ENCODE measurements at places on chromosomes 11 and 22.

- no peak for DNase-seq
Measured at GRCh38 chr11:130078080-130078479, 8.4 kb downstream of the APLP2 start.

GRCh38 chr11:112162761-112163546 is 940 bp downstream of the IL18 start:
- DNase-seq = no peak

DNA sequence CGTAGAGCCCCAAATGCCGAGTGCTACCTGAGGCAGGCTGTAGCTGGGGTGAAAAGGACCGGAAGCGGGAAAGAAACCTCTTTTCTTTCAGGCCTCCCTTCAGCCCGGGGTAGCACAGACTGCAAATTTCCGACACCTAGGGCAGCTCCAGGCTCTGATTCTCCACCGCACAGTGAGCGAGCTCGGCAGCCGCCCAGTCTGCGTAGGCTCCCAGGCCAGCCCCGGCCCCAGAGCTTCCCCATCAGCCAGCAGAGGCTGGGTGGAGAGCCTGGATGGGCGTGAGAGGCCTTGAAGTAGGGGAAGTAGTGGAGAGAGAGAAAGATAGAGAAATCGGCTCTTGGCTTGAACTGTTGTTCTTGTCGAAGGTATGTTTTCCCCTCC is 9.3 kb upstream of the PAX6 start:
- no peak for DNase-seq

DNA sequence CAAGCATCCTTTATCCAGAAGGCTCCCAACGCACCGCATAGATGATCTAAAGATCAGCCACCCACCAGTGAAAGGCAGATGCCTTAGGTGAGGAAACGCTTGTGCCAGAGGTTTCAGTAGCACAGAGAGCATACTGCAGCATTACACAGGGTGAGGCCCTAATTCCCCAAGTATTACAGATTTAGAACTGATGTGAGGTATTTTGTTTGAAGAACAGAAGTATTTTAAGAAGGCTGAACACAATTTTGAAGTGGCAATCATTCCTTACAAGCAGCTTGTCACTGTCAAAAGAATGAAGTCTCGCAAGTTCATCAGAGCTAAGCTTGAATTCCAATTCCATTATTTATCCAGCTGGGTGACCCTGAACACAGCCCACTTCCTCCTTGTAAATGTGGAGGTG is 70.0 kb upstream of the FAT3 start:
- DNase-seq = no peak

DNA sequence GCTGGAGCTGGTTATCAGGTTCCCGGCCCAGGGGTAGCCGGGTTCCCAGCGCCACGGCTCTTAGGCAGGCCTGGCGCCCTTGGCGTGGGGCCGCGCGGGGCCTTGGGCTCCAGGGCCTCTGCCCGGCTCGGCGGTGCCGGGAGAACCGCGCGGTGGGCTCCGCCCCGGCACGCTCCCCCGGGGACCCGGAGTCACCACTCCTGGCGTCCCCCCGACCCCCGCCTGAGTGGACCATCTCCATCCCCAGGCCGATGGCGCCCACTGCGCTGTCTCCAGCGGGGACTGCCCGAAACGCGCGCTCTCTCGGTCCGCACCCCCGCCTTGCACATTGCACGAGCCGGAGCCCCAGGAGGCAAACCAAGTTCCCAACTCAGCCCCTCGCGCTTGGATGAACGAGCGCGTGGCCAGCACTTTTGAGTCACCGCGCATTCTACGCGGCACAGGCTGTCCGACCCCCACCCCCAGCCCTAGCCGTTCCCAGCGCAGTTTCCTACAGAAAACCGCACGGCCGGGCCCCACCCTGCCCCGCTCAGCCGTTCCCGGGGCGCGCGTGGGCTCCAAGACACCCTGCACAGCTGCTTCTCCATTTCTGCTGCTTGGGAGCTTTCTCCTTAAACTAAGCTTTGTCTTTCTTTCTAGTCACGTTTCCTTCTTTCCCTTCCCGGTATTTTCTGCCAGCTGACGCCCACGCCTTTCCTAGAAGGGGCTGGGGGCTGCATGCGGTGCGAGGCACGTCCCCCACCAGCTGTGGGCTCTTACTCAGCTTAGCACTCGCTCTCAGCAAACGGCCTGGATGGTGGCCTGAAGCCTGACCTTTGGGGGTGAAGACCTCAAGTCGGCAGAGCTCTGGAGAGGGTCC is 650 bp upstream of the CHID1 start:
- DNase-seq = peak; percentile 19

GRCh38 chr11:126495281-126496220 is 140.1 kb downstream of the ST3GAL4 start:
- no peak for DNase-seq

- no peak for DNase-seq
Measured at GRCh38 chr11:67605231-67606011, 1.3 kb upstream of the NDUFV1 start.

DNA sequence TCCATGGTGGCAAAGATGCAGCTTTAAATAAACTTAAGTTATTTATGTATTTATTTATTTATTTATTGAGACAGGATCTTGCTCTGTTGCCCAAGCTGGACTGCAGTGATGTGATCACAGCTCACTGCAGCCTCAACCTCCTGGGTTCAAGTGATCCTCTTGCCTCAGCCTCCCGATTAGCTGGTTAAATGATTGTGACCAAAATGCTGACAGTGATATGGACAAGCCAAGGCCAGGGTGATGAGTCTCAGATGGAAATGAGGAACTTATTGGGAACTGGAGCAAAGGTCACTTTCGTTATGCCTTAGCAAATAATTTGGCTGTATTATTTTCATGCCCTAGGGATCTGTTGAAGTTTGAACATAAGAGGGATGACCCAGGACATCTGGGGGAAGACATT is 9.3 kb upstream of the LRP5 start:
- DNase-seq = no peak

GRCh38 chr11:92929653-92930052 is 39.8 kb upstream of the MTNR1B start:
- no peak for DNase-seq

GRCh38 chr22:31046539-31047226 is 34.4 kb upstream of the SMTN start:
- no peak for DNase-seq

GRCh38 chr11:120752668-120753067 is 241.1 kb downstream of the GRIK4 start:
- no peak for DNase-seq

All from CD4-positive, alpha-beta T cell (primary cell).